Stimulated activated CD8-positive, alpha-beta memory T cell treated with anti-CD3 and anti-CD28 coated beads, Interleukin-15, amount 100 ng/mL, for 4 hours (primary cell): ENCODE measurements at places on chromosomes 13 and 19.

- no peak for DNase-seq
Measured at GRCh38 chr13:36067746-36068381, 63.3 kb downstream of the DCLK1 start.

DNA sequence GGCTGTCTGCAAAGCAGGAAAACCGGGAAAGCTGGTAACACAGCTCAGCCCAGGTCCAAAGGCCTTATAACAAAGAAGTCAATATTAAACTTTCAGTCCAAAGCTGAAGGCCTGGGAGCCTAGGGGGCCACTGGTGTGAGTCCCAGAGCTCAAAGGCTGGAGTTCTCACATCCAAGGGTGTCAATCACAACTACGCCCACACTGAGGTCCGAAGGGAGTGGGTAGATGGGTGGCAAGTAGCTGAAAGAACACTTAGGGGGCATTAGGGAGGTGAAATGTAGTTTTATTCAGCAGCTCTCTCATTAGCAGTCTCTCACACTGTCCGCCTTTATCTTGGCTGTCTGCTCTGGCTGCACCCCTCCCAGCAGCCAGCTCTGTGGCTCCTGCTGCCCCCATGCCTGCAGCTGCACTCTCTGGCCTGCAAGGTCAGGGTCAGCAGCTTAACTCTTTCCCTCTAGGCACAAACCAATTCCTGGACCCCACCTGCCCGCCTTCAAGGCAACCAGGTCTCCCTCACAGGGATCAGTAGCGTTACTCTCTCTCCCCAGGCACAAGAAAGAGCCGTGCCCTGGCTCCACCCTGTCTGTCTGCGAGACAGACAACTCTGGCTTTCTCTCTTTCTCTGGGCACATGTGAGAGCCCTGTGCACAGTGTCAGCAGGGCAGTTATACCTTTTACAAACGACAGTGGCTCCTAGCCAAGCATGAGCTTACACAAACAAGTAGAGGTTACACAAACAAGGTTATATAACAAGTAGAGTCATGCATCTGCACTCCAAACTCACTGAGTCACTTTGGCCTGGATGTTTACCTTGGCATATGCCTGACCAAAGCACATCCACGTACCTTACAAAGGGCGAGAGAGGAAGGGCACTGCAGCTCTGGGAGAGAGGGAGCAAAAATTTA lies 249.4 kb upstream of the PCDH20 start:
- no peak for DNase-seq

DNA sequence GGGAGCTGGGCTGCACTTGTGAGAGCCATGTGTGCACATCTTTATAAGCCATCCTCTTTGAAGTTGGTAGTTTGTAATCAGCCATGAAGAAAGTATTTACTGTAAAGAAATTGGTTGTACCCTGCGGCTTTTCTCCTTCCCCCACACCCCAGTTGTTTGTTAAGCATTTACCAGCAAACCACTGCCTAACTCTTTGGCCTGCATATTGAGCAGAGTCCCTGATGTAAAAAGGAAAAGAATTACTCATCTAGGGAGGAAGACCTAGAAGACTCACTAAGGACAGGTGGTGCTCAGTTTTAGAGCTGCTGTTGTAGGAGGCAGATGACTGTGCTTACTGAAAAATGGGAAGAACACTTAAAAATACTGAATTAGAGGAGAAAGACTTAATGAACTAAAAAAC lies 245.3 kb downstream of the PCCA start:
- DNase-seq: no peak

DNA sequence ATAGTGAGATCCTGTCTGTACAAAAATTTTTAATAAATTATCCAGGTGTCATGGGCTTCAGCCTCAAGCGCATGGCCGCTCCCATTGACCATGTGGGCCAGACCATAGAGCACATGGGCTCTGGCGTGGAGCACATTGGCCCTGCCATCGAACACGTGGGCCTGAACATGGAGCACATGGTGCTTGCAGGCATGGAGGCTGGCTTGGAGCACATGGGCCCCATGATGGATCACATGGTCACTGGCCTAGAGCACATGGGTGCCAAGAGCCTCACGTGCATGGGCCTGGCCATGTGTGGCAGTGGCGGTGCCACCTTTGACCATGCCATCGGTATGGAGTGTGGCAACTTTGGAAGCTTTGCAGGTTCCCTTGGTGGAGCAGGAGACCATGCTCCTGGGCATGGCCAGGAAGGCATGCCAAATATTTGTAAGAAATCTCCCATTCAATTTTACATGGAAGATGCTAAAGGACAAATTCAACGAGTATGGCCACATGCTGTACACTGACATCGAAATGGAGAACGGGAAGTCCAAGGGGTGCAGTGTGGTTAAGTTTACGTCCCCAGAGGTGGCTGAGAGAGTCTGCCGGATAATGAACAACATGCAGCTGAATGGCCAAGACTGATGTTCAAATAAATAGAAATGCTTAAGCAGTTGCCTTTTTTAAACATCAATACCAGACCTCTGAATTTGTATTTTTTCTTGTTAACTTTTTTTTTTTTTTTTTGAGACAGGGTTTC lies 21.3 kb upstream of the SLC1A5 start:
- no peak for DNase-seq

DNA sequence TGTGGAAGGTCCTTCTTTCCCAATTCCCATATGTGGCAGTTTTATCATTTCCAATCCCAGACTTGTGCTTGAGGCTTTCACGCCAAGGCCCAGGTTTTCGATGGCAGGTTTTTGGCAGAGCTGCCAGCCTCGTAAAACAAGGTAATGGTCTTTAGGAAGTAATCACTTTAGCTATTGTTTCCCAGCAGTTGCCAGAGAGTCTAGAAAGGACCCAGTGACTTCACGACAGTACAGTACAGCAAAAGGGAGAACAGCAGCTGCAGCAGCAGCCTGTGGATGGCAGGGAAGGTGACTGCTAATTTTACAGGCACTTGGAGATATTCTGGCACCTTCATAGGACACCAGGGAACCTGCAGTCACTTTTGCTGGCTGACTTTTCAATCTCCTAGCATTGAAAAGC lies 291.6 kb upstream of the MAB21L1 start:
- no peak for DNase-seq

- no peak for DNase-seq
Measured at GRCh38 chr13:21673789-21674489, 3.1 kb downstream of the FGF9 start.

GRCh38 chr19:48547722-48548121 lies 4.2 kb upstream of the SULT2B1 start:
- no peak for DNase-seq

GRCh38 chr19:5096536-5096935 lies 127.6 kb downstream of the KDM4B start:
- DNase-seq: no peak

- DNase-seq: peak; percentile 80
Measured at GRCh38 chr13:46552889-46553520, at the start of gene LRCH1. LRCH1 (plus strand) TSS chr13:46553170; CDS start chr13:46553397, 227 bp downstream.

DNA sequence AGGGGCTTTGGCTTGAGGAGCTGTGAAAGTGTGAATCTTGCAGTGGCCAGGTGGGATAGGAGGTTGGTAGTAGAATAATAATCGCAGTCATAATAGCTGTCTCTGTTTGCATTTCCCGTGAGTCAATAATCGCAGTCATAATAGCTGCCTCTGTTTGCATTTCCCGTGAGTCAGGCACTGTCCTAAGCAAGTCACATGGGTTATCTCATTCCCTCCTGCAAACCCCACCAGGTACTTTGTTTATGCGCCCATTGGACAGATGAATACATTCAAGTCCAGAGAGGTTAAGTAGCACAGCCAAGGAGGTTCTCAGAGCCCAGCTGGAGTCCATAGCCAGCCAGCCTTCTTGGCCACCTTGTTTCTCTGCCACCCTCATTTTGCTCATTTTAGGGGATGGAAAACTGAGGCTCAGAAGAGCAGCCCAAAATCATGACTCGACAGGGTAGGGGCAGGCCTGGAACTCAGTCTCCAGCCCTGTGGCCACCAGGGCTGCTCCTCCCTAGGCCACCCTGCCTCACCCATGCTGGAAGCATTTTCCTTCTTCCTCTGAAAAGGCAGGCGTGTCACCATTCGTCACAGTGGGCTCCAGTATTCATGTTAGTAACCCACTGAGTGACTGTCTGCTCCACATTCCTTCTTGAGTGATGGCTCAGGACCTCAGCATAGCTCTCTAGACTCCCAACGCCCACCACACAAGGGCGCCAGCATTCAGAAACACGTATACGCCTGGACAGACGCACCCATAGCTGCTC lies 206.2 kb downstream of the URI1 start:
- DNase-seq: no peak

DNA sequence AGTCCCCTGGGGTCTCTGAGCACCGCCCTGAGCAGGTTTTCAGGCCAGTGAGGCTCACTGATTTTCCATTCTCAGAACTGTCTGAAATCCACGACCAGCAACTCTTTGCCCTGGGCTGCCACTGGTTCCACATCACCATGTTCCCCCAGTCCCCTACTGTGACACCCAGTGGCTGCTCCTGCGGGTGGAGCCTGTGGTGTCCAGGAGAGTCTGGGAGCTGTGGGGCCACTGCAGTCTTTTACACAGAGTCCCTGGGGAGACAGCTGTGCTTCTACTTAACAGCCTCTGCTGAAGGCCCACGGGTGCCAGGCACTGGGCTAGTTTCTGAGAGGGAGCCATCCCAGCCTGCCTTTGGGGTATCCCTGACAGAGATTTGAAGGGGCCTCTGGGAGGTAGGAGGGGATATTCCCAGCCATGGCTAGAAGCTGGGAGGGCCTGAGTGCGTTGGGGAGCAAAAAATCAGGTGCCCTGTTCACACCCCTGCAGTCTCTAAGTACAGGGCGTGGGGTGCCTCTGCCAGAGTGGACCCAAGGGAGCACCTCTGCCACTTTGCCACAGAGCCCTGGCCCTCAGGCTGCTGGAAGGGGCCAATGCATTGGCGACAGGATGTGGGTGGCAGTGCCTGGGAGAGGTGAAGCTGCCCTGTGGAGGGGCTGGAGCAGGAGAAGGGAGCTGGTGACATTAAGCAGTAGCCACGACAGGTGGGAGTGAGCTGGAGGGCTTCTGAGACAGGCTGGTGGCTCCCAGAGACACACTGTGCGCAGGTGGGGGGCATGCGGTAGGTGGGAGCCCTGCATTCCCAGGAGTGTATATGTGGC lies 200.2 kb upstream of the ZNF536 start:
- no peak for DNase-seq

GRCh38 chr13:50519866-50520265 lies 323.6 kb downstream of the DLEU7 start:
- no peak for DNase-seq

GRCh38 chr13:36548129-36548528 lies 115.8 kb downstream of the CCNA1 start:
- no peak for DNase-seq

- DNase-seq: no peak
Measured at GRCh38 chr13:37618554-37618953, 20.0 kb upstream of the POSTN start.

DNA sequence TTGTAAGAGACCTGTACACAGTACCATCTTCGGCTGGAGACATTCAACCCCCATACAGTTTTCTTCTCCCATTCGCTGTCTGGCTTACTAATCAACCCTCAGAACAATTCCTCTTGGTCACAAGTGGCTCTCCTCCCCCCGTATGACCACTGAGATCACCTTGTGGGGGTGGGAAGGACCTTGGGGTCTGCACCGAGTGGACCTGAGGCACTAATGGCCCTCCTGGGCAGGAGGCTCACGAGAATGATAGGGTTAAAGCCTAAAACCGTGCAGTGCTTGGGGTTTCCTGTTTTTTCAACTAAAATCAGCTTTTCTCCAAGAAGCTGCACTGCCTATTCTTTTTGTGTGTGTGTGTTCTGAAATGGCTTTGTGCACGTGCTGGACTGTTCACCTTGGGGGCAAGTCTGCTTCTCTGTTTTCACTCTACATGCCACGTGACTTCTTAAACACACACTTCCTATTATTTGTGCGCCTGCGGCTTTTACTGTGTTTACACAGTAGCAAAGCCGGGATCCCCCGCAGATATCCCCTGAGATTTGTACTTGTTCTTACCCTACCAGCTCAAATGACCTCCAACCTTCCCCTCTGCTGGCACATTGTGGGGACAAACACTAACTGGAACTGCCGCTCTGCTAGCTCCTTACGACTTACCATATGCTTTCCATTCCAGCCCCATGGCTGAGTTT lies 12.3 kb downstream of the RBM26 start:
- no peak for DNase-seq

GRCh38 chr19:4310247-4311121 lies 6.1 kb downstream of the FSD1 start:
- no peak for DNase-seq

- no peak for DNase-seq
Measured at GRCh38 chr19:51219307-51219706, 5.6 kb upstream of the CD33 start.

GRCh38 chr19:7455600-7456296 lies 33.1 kb downstream of the PEX11G start:
- no peak for DNase-seq

DNA sequence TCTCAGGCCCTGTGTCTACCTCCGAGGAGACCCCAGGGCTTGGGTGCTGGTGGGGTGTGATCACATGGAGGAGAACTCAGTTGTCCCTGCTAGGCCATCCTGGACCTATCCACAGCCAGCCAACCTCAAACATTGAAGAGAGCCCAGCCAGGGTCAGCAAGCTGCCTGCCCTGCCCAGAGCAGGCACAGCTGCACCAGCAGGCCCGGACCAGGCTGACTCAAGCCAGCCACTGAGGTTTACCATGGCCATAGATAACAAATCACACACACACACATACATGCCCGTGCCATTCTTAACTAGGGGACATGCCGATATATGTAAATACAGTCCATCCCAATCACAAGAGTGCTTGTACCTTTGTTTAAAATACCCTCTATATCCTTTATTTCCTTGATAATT lies 8.1 kb downstream of the ARHGEF7 start:
- DNase-seq: no peak

DNA sequence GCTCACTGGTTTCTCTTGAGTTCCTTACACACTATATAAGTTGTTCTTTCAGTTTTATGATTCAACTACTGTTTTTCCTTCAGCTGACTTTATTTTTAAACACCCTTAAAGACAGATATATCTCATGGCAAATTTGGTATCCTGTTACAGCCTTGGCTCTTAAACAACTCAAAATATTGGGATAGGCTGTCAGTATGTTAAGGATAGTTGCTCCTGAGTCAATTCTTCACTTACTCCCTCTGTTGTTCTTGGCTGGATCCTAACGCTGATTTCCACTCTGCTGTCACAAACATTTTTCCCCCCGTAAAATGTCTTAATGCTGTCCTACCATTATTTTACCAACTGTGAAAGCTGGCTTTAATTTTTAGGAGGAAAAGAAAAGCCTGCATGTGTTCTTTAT lies 1.2 kb downstream of the KCNRG start:
- DNase-seq: no peak

DNA sequence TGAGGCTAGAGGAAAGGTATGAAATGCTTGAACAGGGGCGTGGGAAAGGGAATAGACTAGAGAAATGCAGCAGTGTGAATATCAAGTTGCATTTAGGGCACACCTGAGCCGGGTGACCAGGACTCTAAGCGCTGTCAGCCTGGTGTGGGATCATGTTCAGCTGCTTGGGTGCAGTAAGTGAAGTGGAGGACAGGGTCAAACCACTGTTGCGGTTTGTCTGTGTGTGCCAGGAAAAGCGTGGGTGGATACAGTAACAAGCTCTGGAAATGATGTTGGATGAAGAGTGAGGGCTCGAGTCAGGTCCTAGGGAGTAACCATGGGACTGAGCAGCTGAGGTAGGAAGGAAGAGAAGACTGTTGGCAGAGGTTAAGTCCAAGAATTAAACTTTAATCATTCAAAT lies 15.8 kb downstream of the DGKH start:
- no peak for DNase-seq
